PC-9 (cell line): ENCODE measurements at places on chromosomes 16 and 17.

- H3K4me1 ChIP-seq = peaks cover 10% of the 10 kb centered on the region
- no peak for DNase-seq
- H3K4me3 ChIP-seq = no peak overlapping the region
Observed at GRCh38 chr17:9845306-9845705, 19.6 kb downstream of the GLP2R start.

DNA sequence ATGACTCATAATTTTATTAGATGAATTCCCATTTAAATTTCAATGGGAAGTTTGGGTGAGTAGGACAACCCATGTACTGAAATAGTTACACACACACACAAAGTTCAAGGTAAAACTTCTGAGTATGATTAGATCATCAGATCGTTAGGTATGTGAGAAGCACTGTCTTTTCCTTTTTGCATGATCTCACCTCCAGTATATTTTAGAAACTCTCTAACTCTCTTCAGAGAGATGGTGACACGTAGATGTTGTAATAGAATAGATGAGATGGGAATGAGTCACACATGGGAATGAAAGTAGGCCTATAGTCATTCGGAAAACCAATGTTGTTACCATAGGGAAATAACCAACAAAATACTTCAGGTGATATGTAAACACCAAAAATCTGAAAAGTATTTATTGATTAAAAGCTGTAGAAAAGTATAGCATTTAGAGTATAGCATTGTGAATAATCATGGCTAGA is 22.2 kb downstream of the KRT23 start:
- peaks cover 74% of the 10 kb centered on the region for H3K4me1 ChIP-seq
- peak overlapping the region; percentile 99 for H3K27ac ChIP-seq
- H3K27me3 ChIP-seq = no peaks in the 10 kb centered on the region
- H3K4me3 ChIP-seq = no peak overlapping the region
- no peak for DNase-seq

DNA sequence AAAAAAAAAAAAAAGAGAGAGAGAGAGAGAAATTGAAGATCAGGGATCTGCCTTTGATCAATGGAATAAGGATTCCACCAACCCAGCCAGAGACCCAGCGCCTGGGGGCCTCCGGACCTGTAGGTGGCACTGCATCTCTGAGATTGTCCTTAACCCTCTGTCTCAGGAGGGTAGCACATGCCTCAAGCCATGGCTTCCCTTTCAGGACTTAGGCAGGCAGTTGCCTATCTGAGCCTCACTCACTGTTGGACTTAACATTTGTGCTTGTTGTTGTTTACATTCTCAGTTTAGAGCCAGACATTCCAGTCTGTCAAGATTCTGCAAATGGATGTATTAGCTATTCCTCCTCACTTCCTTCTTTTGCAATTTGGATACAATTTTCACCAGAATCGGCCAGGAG is 5.1 kb upstream of the SCNN1B start:
- 0 out of 2 replicates have a peak overlapping the region, but pooled peaks have one; percentile 13 for H3K4me3 ChIP-seq
- H3K27me3 ChIP-seq = no peaks in the 10 kb centered on the region
- peak overlapping the region; percentile 42 for H3K27ac ChIP-seq
- H3K36me3 ChIP-seq = no peaks in the 10 kb centered on the region
- DNase-seq = peak; percentile 86
- H3K4me1 ChIP-seq = peaks cover 42% of the 10 kb centered on the region

- no peak for DNase-seq
- H3K27me3 ChIP-seq = no peaks in the 10 kb centered on the region
- H3K4me3 ChIP-seq = no peak overlapping the region
- H3K36me3 ChIP-seq = no peaks in the 10 kb centered on the region
- peaks cover 55% of the 10 kb centered on the region for H3K4me1 ChIP-seq
Observed at GRCh38 chr16:24989494-24989893, 25.7 kb downstream of the ARHGAP17 start.

- no peak overlapping the region for H3K27ac ChIP-seq
- peaks cover 11% of the 10 kb centered on the region for H3K4me1 ChIP-seq
- DNase-seq = no peak
- no peak overlapping the region for H3K4me3 ChIP-seq
Observed at GRCh38 chr17:49964303-49964768, 4.7 kb upstream of the DLX4 start.

GRCh38 chr17:28646039-28646754 is 1.2 kb upstream of the BLTP2 start:
- H3K4me3 ChIP-seq = 0 out of 2 replicates have a peak overlapping the region, but pooled peaks have one; percentile 91
- no peaks in the 10 kb centered on the region for H3K27me3 ChIP-seq
- peaks cover 21% of the 10 kb centered on the region; the same call in 1 of the 2 replicates for H3K36me3 ChIP-seq
- peaks cover 17% of the 10 kb centered on the region for H3K4me1 ChIP-seq
- DNase-seq = no peak
